ENCODE measurements at places on chromosomes 16 and 17.

DNA sequence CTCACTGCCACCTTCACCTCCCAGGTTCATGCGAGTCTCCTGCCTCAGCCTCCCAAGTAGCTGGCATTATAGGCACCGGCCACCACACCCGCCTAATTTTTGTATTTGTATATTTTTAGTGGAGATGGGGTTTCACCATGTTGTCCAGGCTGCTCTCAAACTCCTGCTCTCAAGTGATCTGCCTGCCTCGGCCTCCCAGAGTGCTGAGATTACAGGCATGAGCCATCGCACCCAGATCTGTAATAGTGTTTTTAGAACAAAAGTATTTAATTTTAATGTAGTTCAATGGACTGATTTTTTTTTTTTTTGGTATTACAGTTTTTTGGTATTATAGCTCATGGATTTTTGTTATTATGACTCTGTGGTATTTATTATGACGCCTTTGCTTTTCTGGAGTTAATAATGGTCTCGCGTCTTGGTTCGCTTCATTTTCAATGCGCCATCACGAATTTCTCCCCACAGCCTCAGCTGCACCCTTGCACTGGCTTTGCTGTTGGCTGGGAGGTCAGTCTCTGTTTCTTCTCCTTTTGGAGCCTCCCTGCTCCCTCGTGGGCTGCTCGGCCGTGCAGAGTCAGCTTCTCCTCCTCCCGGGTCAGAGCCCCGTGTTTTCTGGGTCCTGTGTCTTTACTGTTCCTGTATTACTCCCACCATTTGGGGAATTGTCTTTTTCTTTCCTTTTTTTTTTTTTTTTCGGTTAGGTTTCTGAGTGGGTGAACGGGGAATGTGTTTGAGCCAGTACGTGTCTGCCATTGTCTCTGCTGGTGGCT lies 27.2 kb downstream of the BAIAP2 start:
- no peak for DNase-seq

DNA sequence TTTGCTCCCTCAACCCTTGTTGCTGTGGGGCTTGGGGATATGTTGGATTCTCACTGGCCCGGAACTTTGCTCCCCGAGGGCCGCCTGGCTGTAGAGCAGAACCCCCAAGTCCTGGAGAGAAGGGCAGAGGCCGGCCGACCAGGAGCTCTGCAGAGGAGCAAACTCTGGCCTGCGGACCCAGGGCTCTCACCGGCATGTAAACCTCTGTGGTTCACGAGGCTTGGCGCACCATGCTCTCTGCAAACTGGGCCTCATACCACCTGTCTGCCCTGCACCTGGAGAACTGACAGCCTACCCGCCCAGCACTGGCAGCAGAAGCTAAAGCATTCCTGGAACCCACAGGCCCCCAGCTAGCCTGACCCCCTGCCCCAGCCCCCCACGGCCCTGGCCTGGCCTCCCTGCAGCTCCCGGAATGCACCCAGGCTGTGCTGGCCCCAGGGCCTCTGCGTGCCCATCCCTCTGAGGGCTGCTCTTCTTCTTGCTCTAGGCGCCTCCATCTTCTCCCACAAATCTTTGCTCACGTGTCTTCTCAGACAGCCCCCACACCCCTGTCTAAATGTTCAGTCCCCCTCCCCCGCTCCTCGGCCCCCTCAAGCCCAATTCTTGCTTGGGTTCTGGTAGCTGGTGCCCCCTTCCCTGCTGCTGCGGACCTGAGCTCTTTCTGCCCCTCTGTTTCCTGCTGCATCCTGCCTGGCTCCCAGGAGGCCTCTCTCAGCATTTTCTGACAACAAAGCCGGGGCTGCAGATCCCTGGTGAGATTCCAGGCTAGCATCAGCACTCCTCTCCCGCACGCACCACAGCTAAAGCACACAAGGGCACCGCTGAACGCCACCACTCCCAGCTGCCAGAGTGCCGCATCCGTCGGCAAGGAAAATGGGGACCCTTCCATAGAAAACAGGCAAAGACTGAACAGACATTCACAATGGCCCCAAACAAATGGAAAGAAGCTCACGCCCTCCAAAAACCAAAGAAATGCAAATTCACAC lies 23.3 kb downstream of the ACTG1 start:
- peak; percentile 60 for DNase-seq

DNA sequence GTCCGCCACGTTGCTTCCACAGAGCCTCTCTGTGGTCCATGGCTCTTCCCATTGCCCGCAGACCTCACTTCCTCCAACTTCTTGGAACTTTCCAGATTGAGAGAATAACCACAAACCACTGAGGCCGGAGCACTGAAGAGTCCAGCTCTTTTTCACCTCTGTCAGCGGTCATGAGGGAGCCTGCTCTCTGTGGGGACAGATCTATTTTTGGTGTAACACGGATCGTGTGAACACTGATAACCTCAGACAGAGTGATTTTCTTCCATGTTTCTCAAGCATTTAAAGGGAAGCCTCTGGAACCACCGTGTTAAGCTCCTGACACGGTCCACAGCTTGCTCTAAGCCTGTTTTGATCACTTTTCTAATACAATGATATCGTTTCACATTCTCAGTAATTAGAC lies 49.7 kb downstream of the NTN1 start:
- DNase-seq = no peak

GRCh38 chr16:3488801-3489200 lies 6.5 kb downstream of the C16orf90 start:
- no peak for DNase-seq

- no peak for DNase-seq
These were observed 72.7 kb downstream of the SOX9 start for GRCh38 chr17:72193391-72194106.

DNA sequence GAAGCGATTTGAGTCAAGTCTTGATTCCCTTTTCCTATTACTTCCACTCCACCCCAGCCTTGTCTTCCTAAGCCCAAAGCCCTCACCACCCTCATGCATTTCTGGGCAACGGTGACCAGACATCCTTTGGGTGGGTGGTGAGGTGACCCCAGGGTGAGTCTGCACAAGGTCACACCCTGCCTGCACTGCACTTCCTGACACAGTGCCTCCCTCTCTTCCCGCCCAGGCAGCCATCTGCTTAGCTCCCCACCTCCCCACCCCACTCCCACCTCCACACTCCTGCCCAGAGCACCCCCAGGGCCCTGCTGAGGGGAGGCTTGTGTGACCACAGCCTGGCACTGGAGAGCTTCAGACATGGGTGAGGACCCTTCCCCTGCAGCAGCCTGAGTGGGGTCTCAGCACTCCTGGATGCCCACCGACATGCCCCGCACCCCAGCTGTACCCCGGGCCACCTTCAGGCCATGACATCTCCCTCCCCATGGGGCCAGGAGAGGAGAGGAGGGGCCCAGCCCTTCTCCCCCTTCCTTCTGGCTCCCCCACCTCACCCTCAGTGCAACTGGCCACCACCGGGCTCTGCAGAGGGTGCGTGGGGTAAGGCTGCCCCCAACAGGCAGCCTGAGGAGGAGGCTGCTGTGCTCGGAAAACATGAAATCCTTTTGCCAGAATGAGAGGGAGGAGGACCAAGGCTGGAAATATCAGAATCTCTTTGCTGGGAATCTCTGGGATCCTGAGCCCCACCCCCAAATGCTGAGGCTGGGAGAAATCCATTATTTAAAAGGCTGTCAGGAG lies 68.6 kb downstream of the CCT6B start:
- DNase-seq = peak; percentile 74

DNA sequence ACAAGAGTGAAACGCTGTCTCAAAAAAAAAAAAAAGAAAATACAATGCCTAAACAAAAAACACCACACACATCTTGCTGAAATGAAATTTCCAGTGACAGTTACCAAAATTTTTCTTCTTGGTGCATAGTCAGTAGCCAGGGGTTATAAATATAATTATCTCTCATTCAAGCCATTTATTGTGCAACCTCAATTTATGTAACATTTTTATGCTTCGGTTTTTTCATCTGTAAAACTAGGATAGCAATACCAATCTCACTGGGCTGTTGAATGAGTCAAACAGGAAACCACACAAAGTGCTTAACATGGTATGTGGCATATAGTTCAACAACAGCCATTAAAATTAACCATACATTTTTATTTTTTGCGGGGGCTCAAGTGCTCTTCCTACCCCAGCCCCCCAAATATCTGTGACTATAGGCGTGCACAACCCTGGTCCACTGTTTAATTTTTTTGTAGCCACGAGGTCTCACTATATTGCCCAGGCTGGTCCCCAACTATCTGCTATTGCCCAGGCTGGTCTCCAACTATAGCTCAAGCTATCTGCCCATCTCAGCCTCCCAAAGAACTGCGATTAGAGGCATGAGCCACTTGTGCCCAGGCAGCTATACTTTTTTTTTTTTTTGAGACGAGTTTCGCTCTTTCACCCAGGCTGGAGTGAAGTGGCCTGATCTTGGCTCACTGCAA lies 2.6 kb downstream of the COG4 start:
- DNase-seq = no peak

GRCh38 chr17:7404737-7405349 lies 946 bp upstream of the TMEM256 start:
- DNase-seq = peak; percentile 60

- DNase-seq = no peak
These were observed 107.2 kb upstream of the NETO2 start for GRCh38 chr16:47250983-47251382.

Measured in NCI-H69 (cell line).